Activated CD4-positive, alpha-beta T cell treated with anti-CD3 and anti-CD28 coated beads, Interleukin-2, amount 50 U/mL, for 1 hour (primary cell): ENCODE measurements at places on chromosomes 3 and 15.

- no peak for DNase-seq
Observed at GRCh38 chr3:112647122-112647521, 6.2 kb upstream of the CCDC80 start.

GRCh38 chr15:80823120-80823519 lies 44.0 kb downstream of the CEMIP start:
- DNase-seq = no peak

DNA sequence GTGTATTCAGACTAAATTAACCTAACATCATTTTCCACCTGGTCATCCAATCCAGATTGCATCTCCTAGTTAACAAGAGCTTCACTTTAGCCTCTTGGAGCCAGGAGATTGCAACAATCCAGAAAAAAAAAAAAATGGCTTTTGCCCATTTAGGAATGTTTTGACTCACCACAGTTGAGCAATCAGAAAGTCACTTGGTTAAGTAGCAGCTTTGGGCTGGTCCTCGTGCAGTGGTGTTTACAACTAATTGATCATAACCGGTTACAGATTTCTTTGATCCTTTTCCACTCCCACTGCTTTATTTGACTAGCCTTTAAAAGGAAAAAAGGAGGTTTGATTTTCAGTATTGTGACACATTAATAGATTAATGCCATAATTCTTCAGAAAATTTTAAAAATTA lies 688.8 kb upstream of the CCDC54 start:
- DNase-seq = no peak

DNA sequence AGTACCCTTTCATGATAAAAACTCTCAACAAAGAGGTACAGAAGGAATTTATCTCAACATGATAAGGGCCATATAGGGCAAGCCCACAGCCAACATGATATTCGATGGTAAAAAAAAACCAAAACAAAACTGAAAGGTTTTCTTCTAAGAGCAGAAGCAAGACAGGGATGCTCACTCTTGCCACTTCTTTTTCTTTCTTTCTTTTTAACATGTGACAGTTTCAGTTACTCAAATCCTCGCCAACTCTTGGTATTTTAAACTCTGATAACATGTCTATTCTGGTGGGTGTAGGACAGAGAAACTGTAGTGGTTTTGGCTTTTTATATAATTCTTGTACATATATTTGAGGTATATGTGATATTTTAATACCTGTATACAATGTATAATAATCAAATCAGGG lies 74.0 kb upstream of the NMNAT3 start:
- DNase-seq = no peak

DNA sequence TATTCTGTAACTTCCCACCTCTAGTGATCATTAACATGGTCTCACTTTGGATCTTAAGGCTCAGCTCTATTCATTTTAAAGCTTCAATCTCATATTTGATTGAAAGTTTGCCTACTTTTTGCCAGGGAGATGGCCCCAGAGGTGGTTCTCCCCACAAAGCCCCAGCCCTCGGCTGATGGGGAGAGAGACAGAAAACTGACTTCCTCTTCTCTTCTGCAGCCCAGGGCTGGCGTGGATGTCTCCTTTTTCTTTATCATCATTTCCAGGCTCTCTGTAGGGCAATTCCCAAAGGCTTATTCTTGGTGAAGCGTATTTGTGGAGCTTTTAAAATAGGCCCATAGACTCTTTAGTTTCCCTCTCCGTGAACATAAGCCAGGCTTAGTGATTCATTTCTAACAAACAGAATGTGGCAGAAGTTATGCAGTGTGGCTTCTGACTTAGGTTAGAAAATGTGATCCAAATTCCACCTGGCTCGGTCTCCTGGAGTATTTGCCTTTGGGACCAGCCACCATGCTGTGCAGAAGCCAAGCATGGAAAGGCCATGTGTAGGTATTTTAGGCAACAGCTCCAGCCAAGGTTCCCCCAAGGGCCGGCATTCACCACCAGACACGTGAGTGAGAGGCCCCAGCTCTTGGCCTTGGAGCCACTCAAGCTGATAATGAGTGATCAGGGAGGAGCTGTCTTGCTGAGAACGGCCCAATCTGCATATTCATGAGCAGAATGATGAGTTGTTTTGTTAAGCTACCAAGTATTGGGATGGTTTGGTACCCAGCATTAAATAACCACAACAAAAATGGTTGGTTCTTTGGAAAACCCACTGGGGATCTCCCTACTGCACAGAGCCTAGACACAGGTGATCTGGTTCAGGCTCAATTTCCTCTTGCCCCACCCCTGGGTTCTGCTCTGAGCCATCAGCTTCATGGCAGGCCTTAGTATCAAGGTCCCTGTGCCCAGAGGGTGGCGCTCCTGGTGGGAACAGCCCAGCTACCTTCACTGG lies 353.2 kb upstream of the PROK2 start:
- DNase-seq = no peak

GRCh38 chr3:67653425-67654098 lies 850 bp downstream of the SUCLG2 start:
- no peak for DNase-seq

DNA sequence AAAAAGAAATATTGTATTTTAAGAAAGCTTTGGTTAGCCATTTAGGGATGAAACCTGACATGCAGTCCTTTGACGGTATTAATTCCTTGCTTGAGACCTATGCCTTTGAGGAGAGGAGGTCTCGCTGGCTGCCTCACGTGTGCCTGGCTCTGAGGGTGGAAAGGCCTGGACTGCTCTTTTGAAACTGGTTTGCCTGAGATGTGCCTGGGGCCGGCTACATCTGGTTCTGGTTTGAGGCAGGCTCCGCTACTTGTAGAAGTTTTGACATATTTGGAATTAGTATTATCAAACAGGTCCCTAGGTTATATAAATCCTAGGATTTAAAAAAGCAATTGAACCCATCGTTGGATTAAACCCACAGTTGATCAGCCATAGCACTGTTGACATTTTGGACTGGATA lies 6.5 kb downstream of the NISCH start:
- DNase-seq = no peak

- no peak for DNase-seq
Observed at GRCh38 chr15:32700501-32701150, 17.2 kb upstream of the GREM1 start.

DNA sequence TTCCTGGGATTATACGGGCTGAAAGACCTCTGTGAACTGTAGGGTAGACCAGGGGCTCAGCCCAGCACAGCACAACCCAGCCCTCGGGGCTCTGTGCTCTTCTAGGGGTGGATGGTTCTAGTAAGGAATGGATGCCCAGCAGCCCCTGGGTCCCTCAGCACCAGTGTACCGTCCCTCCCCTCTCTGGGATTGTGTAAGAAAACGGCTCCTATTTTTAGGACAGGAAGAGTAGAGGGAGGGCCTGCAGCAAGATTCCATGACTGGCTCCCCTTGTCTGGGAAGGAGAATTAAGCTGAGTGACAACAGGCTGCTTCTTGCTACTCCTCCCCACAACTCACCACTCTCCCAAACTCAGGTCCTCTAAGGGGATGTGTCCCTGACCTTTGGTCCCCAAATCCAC lies 270.8 kb upstream of the TOPAZ1 start:
- no peak for DNase-seq

- DNase-seq = no peak
Observed at GRCh38 chr3:11331101-11331500, 58.9 kb downstream of the ATG7 start.
